ENCODE measurements at places on chromosomes 4 and X. TPM values are rescaled to one million over a fixed set of nuclear protein-coding genes. Genes with fewer than 3 reads are reported as not detected.

Gene F9
- not detected for total RNA-seq

Gene EGFL6
- total RNA-seq: not detected

GRCh38 chr4:110195561-110196205, 2.7 kb downstream of the ELOVL6 start:
- H3K4me1 ChIP-seq: peaks cover 26% of the 10 kb centered on the region
- H3K4me3 ChIP-seq: peak overlapping the region; percentile 93
- no peaks in the 10 kb centered on the region for H3K36me3 ChIP-seq
- peaks cover 2% of the 10 kb centered on the region for H3K27me3 ChIP-seq
- no peak for DNase-seq
- H3K27ac ChIP-seq: peak overlapping the region; percentile 74

DNA sequence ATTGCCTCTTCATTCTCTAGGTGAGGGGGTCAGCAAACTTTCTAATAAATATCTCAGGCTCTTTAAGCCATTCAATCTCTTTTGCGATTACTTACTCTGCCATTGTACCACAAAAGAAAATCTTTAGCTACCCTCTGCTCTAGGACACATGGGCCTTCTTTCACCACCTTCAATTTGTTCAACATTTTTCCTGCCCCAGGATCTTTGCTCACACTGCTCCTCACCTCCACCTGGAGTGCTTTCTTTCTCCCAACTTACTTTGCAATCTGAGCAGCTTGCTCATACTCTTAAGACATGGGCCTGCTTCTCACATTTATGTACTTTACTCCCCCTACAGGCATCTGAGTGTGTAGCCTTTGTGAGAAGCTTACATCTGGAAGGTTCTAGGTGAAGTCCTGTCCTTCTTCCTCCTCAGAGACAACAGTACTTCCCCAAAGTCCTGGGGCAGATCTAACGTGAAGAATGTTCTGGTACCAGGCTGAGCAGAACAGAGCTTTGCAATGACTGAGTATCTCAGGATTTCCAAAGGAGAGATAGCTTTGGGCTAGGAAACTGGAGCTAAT, 55.0 kb upstream of the PRDM5 start:
- no peak overlapping the region for H3K4me3 ChIP-seq
- DNase-seq: peak; percentile 64
- no peaks in the 10 kb centered on the region for H3K4me1 ChIP-seq
- peaks cover 2% of the 10 kb centered on the region for H3K27me3 ChIP-seq

DNA sequence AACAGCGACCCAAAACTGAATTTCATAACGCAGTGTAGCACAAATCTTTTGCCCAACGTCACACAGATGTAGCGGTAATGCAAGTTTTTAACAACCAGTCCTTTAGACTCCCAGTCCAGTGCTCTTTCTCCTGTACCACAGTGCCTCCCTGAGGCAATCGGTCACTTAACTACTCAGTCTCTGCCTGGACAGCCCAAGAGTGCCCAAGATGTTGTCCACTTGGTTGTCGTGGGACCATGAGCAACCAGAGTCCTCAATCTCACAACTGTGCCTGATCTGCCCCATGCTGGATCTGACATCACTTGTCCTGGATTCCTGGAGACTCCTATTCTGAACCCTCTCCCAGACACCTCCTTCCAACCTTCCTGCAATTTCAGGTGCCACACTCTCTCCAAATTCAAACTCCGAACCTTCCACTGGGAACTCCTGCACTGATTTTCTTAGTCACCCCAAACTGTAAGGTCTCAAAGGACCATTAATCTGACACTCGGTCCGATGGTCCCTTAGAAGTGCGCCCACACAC, 702 bp downstream of the MMGT1 start:
- H3K27me3 ChIP-seq: peaks cover 2% of the 10 kb centered on the region
- peak overlapping the region; percentile 98 for H3K4me3 ChIP-seq
- H3K4me1 ChIP-seq: peaks cover 38% of the 10 kb centered on the region
- H3K36me3 ChIP-seq: no peaks in the 10 kb centered on the region
- H3K27ac ChIP-seq: peak overlapping the region; percentile 99
- DNase-seq: peak; percentile 5

DNA sequence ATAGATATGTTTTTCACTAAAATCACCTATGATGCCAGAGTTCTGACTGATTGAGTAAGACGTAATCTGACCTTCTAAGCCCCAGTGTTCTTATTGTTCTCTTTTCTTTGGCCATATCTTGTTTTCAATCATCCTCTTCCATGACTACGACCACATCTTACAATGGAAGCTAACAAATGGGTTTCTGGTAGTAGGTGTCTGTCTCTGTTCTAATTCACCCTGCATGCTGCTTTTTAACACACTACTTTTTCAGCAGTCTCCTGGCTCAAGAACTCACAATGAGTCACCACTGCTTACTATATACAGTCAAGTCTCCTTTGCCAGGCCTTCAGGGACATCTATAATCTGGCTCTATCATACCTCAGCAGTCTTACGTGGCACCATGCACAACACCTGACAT, 146.1 kb downstream of the NEXMIF start:
- no peak overlapping the region for H3K27ac ChIP-seq
- DNase-seq: no peak
- no peak overlapping the region for H3K4me3 ChIP-seq

DNA sequence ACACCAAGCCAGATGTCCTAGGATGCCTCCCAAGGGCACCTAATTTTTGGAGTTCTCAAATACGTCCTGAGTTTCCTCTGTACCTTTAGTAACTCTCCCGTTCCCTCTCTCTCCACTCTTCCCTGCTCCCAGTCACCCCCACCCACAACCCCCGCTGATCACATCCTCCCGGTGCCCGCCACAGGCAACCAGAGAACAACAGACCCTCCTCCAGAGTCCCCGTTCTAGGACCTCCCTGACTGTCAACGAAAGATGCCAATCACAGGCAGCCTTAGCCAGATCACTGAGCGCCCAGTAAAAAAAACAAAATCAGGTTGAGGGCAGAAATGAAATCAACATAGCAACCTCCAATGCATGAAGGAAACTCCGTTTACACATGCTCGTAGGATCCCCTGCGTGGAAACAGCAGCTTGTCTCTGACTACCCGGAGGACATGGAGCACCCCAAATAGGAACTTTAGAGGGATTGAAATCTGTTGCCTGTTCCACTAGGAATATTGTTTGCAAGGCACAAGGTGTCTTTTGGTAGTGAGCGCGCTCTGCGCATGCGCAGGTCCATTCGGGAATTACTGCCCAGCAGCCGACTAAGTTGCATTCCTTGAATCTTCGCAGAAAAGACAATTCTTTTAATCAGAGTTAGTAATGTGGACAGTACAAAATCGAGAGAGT, at the start of gene GABRB1:
Gene GABRB1 (plus strand): TSS at position 557 of the 668 bp plus-strand sequence.
- H3K4me1 ChIP-seq: no peaks in the 10 kb centered on the region
- peaks cover 7% of the 10 kb centered on the region for H3K27me3 ChIP-seq

- peaks cover 21% of the 10 kb centered on the region for H3K4me1 ChIP-seq
- H3K4me3 ChIP-seq: no peak overlapping the region
- no peak overlapping the region for H3K27ac ChIP-seq
- peak; percentile 42 for DNase-seq
- no peaks in the 10 kb centered on the region for H3K27me3 ChIP-seq
Observed at GRCh38 chrX:134480061-134480460, 20.1 kb downstream of the HPRT1 start.

- peaks cover 1% of the 10 kb centered on the region for H3K27me3 ChIP-seq
- DNase-seq: peak; percentile 10
- no peak overlapping the region for H3K4me3 ChIP-seq
- H3K36me3 ChIP-seq: no peaks in the 10 kb centered on the region
- H3K4me1 ChIP-seq: peaks cover 20% of the 10 kb centered on the region
Observed at GRCh38 chr4:72817012-72817411, 248.0 kb upstream of the ADAMTS3 start.

GRCh38 chr4:71235311-71236201, 103.3 kb upstream of the SLC4A4 start:
- peaks cover 70% of the 10 kb centered on the region for H3K4me1 ChIP-seq
- peaks cover 9% of the 10 kb centered on the region for H3K36me3 ChIP-seq
- DNase-seq: no peak
- H3K27ac ChIP-seq: no peak overlapping the region
- no peak overlapping the region for H3K4me3 ChIP-seq

DNA sequence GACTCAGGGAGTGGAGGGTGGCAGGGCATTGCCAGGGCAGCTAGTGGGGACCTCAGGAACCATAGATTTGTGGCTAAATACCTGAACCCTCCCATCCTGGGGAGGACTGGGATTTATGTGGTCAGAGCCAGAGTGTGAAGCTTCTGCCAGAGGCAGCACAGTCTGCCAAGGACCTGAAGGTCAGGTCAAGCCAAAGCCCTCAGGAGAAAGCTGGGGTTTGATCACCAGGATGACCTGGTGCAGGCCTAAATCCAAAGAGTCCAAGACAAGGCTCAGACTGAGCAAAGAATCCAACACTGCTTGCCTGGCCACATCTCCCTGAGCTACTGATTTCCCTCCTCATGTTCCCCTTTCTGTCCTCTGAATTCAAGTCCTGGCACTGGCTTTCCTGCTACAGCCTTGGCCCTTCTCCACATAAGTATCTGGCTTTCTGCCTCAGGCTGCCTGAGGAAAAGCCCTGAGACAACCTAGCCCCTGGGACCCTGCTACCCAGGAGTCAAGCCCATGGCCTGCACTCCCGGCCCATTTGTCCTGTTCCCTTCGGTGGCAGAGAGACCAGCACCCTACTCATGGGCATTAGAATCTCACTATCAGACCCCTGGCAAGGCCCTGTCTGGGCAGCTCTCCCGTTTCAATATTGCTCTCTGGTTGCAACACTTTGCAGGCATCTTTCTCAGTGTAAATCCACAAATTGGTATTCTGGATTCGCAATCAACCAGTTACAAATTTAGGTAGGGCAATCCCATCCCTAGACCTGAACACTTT, 39.3 kb upstream of the SLC25A43 start:
- no peak for DNase-seq
- no peaks in the 10 kb centered on the region for H3K36me3 ChIP-seq
- H3K27ac ChIP-seq: no peak overlapping the region
- H3K4me1 ChIP-seq: no peaks in the 10 kb centered on the region
- H3K27me3 ChIP-seq: peaks cover 1% of the 10 kb centered on the region

GRCh38 chr4:149173241-149174013, 642.2 kb downstream of the IQCM start:
- peaks cover 2% of the 10 kb centered on the region for H3K27me3 ChIP-seq
- peaks cover 5% of the 10 kb centered on the region for H3K4me1 ChIP-seq
- H3K27ac ChIP-seq: no peak overlapping the region
- no peak for DNase-seq
- H3K4me3 ChIP-seq: no peak overlapping the region

DNA sequence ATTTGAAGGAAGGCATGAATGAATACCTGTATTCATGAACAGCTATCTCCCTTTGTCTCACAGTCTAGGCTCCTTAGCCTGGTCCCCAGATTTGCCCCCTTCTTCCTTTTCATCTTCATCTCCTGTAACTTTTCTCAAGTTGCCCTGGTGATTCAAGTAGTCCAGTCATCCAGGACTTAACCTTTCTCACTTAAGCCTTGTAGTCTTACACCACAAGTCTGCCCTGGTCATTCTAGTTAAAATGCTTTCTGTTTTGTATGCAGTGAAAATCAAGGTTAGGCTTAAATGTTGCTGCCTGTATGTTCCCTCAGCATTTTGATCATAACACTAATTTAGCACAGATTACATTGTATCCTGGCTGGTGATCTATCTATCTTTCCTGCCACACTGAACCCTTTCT, 58.5 kb upstream of the SLC7A11 start:
- H3K36me3 ChIP-seq: no peaks in the 10 kb centered on the region
- no peak overlapping the region for H3K4me3 ChIP-seq
- H3K27me3 ChIP-seq: peaks cover 2% of the 10 kb centered on the region

Gene CSAG1
- 0.51 TPM for total RNA-seq

Gene TEX13C
- total RNA-seq: not detected

DNA sequence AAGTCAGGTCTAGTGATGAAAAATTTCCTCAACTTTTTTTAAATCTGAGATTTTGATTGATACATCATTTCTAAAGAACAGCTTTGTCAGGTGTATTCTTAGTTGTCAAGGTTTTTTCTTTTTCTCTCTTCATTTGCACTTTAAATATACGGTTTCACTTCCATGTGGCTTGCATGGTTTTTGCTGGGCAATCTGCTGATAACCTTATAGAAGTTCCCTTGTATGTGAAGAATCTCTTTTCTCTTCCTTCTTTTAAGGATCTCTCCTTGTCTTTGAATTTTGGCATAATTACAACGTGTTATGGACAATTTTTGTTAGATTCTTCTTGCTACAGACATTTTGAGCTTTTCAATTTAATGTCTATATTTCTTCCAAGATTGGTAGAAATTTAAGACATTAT, 76.4 kb downstream of the ZNF721 start:
- DNase-seq: no peak
- no peaks in the 10 kb centered on the region for H3K27me3 ChIP-seq
- peaks cover 54% of the 10 kb centered on the region for H3K36me3 ChIP-seq

Gene FATE1
- total RNA-seq: not detected

Gene PPP2R2C
- not detected for total RNA-seq

Gene TRIM60
- not detected for total RNA-seq

DNA sequence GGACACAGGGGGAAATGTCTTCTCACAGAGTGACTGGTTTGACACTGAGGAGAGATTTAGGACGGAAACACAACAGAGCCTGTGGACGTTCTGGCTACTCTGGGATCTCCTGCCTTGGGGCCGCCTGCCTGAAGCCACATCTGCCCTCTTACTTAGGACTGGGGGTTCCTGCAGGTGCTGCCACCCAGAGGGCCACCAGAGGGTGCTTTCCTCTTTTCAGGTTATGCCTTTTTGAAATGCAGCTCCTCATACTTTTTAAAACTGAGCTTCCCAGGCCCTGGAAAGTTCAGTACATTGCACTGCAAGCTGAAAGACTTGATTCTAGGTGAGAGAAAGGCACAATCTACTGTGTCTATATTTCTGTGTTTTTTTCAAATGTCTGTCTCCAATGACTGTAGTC, 92.2 kb upstream of the PGRMC2 start:
- no peaks in the 10 kb centered on the region for H3K27me3 ChIP-seq
- H3K4me1 ChIP-seq: peaks cover 38% of the 10 kb centered on the region
- H3K27ac ChIP-seq: no peak overlapping the region
- H3K4me3 ChIP-seq: no peak overlapping the region

GRCh38 chrX:149010013-149010852, 494.9 kb downstream of the IDS start:
- H3K27me3 ChIP-seq: no peaks in the 10 kb centered on the region
- no peak overlapping the region for H3K4me3 ChIP-seq
- no peaks in the 10 kb centered on the region for H3K4me1 ChIP-seq
- H3K36me3 ChIP-seq: no peaks in the 10 kb centered on the region
